Activated CD4-positive, alpha-beta T cell treated with anti-CD3 and anti-CD28 coated beads for 24 hours (primary cell): ENCODE measurements at places on chromosomes 4 and X.

- no peak for DNase-seq
These were observed at the start of gene CABS1 for GRCh38 chr4:70334681-70335080. CABS1 (plus strand) TSS chr4:70334981; CDS start chr4:70335040, 59 bp downstream.

DNA sequence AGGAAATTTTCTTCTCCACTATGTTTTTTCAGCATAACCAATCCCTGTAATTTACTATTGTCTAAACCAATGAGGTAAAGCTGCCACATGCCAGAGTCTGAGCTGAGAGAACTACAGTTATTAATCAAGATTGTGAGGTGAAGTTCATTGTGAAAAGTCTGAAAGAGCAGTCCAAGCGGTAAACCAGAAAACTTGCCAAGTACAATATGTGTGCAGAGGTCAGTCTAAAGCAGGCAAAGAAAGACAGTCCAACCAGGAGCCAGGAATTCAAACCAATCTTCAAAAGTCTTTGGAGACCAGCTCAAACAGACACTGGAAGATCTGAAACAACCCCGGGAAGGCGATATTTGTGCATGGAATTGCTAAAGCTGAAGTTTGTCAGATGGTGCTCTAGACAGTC is 229.1 kb upstream of the POU3F4 start:
- DNase-seq: no peak

- no peak for DNase-seq
These were observed at the start of gene CRLF2 for GRCh38 chrX:1212532-1212931. CRLF2 (minus strand) TSS chrX:1212649; CDS start chrX:1212634, 15 bp downstream.

- DNase-seq: no peak
These were observed 2158.6 kb upstream of the TENM3 start for GRCh38 chr4:180084561-180084960.

GRCh38 chrX:33741807-33742206 is 390.3 kb downstream of the FAM47A start:
- no peak for DNase-seq

GRCh38 chrX:109635146-109635545 is 10.2 kb upstream of the KCNE5 start:
- no peak for DNase-seq

DNA sequence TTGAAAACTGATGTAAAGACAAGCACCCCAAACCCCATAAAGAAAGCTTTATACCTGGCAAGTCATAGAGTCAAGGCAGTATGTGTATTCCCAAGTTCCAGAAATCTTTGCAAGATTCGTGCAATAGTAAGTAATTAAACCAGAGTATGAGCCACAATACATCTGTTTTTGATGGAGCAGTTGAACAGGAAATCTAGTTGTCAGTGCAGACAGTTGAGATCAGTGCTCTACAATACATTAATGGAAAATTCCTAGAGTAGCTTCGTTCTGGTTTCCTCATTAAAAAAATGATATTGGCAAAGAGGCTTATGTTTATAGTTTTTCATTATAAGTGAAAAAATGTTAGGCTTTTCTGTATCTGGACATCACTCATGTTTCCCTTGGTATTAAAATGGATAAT is 575.3 kb downstream of the TRIML1 start:
- no peak for DNase-seq

DNA sequence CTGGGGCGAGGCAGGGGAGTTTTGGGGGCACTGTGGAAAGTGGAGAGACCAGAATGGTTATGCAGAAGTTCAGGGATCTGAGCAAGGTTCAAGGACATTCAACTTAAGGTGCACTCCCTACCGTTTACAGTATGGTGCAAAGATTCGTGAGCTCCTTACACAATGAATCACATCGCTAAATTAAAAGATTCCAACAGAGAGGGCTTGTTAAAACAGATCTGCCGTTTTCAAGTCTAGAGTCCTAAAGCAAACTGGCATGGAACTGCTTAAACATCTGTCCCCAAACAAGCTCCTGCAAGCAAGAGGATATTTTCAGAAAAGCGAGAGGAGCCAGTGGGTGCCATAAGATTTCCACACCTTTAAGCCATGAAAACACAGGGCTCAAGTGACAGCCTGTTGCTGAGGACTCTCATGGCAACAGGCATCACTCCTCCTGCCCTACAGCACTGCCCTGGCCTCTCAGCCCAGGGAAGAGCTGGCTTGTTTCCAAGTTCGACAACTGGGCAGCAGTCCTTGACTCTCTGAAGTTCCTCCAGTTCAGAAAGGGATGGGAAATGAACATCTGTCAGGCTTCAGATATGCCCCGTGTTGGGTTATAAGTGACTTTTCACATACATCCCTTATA is 10.0 kb downstream of the FAM184B start:
- no peak for DNase-seq

- DNase-seq: no peak
These were observed 9.6 kb downstream of the BMP15 start for GRCh38 chrX:50920132-50920531.

DNA sequence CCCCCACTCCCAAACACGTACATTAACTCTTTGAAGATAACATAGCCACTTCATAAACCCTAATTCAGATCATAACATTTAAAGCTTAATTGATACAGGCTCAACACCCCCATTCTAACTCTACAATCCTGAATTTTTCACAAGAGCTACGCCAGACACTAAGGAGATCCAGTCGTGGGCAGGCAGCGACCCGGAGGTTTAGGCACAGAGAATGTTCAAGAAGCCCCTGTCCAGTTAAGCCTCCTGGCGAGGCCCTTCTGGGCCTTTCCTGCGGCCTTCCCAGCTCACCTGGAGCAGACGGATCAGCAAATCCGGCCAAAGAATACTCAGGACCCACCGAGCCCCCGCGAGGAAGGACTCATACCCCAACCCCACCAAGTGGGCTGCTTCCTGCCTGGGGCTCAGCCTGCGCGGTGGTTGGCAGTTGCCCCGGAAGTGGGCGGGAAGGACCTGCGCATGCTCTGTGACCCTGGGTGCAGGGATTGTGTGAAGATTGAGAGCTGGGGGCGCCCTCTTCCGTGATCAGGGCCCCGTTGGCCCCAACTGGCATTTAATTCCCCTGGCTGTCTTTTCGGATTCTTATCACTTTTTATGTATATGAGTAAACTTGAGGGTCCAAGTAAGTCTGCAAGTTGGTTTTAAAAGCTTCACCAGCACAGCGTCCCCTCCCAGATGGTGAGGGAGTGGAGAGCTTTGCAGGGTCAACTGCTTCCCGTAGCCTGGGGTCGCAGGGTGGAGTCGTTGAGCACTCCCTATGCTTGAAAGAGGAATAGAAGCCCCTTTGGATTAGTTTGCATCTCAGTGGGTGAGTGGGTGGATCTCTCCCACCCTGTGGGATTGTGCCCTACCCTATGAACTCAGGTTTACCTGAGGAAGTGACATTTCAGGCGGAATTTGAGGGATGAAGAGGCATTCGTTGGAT is at the start of gene TRIM61:
TRIM61 (minus strand) TSS at position 415 of the 922 bp plus-strand sequence. CDS start 7,655 bp downstream, outside the sequence.
- peak; percentile 15 for DNase-seq

- no peak for DNase-seq
These were observed 72.6 kb downstream of the TMEM131L start for GRCh38 chr4:153538487-153539357.

DNA sequence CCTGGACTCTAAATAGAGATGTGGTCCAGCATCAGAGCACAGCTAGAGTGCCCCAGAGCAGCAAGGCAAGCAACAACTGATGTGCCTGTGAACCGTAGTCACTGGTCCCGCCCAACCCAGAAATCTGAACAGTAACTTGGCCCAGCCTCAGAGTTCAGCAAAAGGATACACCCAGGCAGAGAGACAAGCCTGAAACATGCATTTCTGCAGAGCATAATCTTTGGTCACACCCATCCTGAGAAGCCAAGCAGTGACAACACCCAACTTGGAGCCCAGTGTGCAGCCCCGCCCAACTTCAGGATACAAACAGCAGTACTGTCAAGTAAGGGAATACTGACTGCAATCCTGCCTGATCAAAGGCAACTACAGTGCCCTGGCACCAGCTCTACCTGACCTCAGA is 78.9 kb downstream of the CCDC160 start:
- no peak for DNase-seq

DNA sequence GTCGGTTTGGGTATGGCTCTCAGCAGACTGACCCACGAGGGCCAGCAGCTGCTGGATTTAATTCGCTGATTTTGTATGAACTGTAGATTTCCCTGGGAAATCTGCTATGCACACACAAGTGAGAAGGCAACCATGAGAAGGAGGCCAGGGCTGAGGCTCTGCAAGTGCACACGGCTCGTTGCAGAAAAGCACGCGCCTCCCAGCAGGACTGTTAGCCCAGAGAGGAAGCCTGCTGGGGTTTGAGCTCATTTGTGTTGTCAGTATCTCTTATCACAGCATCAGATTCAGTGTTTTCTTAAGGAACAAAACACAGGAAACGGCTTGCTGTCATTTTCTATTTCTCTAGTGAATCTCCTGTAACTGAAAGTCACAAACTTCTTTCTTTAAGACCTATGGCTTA is 296.2 kb upstream of the FAT1 start:
- DNase-seq: no peak

- no peak for DNase-seq
These were observed 11.7 kb upstream of the HTRA3 start for GRCh38 chr4:8257854-8258253.

DNA sequence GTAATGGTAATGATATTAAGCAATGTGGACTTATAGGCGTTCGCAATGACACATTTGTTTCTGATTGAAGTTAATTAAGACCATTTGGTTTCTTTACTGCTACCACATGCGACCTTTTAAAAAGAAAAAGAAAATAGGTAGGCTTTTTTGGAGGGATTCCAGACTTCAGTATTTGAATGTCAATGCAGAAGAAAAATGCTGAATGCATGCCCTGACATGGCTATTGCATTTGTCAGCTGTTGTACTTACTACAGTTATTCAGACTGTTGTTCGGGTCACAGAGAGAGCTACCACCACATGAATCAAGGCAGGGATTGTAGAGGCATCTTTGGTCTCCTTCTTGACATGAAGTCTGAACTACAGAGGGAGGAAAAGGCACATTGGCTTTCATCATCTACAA is 163.7 kb downstream of the CORIN start:
- no peak for DNase-seq

GRCh38 chrX:116285501-116285900 is 115.0 kb downstream of the AGTR2 start:
- no peak for DNase-seq

GRCh38 chr4:104129243-104129642 is 365.5 kb downstream of the CXXC4 start:
- no peak for DNase-seq

DNA sequence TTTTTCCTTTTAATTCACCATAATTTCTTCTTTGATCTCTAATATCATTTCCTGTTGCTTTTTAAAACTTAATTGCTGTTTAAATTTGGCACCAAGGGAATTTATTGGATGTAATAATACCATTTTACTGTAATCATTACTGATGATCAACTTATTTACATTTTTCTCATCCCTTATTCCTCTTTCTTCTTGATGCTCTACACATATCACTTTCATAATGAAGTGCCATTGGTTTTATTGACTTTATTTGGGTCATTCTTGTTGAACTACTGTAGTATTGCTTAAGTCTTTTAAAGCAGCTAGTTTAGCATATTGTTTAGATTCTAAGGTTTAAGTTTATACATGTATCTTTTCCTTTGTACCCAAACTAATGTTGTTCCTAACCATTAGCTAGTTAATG is 130.7 kb downstream of the SLC4A4 start:
- DNase-seq: no peak

DNA sequence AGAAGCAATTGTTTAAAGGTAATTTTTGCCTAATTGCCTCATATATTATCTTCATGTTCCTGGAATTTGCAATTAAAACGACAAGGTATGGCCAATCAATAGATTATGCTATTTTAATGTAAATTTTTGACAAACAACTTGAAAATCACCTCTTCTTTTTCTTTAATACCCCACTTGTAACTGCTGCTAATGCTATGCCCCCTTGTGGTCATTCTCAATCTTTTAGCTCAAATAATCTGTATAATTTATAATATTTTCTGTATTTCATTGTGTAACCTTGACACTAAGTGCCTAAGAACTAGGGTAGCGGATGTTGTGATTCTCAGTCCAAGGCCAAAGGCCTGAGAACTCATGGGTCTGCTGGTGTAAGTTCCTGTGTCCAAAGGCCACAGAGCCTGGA is 831.7 kb upstream of the POU3F4 start:
- DNase-seq: no peak

- DNase-seq: no peak
These were observed 38.7 kb downstream of the CPEB2 start for GRCh38 chr4:15040916-15041463.

DNA sequence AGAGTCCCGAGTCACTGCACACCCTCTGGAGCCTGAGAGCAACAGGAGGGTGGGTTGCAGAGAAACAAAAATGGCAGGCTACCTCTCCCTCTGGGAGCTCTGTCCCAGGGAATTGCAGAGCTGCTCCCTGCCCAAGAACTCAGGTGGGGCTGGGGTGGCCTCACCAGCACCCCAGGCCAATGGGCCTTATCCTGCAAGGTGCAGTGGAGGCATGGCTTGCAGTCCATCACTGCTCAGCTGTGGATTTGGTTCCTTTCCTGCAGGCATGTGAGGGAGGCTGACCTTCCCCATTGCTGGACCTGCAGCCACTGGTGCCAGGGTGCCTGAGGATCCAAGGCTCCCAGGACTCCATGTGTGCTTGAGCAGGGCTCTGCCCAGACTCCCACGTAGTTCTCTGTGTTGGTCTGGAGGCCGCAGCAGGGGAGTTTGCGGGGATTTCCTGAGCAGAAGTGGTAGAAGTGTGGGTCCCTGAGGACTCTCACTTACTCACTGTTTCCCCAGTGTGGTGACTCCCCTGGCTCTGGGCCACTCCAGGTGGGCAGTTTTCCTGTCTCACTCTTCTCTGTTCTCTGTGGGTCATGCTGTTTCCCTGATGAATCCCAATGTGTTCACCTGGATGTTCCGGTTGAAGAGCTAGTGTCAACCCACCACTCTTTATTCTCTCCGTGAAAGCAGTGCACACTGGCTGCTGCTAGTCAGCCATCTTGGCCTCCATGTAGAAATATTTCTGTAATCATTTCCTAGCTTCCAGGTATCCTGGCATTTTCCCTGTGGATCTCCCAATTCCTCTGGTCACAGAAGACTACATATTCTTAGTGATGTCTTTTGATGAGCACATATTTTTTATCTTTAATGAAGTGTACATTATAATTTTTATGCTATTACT is 82.3 kb downstream of the ARHGAP24 start:
- no peak for DNase-seq

DNA sequence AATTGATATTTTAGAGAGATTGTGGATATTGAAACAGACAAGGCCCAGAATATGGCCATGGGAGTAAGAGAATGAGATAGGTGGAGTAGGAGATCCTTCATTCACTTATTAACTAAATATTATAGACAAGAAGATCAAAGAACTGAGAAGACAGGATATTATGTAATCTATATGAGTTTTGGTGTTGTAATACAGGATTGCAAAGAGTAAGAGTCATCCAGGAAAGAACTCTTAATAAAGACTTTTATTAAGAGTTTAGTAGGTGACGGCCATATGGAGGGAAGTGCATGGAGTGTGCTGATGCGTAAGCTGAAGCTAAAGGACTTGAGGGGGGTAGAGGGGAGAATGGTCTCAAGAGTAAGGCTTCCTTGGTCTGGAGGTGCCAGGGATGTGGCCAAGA is 153.7 kb downstream of the VEGFC start:
- DNase-seq: no peak
